ENCODE measurements at places on chromosomes 5 and 9.
A peak's percentile ranks its signal among the peaks of the same experiment; 100 is the strongest.

DNA sequence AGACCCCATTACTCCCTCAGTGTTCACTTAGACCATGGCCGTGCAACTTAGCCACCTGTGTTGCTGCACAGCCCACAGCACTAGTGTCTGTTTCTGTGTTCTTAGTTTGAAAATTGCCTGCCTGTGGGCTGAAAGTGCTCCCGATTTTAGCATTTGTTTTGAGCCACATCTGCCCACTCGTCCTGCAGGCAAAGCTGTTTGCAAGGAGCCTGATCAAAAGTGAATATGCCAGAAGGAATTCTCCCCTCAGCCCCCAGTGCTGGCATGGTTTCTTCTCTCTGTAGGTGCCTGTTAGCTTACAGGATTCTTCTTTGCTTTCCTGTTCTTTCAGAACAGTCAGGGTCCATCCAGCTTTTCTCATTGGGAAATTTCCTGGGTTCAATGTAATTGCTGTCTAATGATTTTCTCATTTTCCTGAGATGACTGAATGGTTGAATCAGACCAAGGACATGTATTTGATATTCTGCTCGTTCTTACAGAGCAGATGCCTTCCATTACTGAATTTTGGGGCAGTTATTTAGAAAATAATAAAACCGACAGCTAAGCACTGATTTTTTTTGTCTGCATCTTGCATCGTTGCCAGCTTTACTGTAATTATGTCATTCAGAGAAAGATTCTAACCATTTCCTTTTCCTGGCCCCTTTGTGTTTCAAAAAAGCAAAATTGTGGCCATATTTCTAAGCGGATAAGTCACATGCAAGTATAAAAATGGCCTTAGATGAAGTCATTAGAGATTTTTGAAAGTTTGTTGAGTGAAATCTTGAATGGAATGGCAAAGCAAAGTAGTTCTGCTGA, 111.1 kb upstream of the CKMT2 start:
- no peak for DNase-seq

GRCh38 chr9:104386425-104387069, 117.5 kb upstream of the OR13F1 start:
- DNase-seq: no peak

GRCh38 chr5:124180299-124180874, 566.1 kb downstream of the ZNF608 start:
- no peak for DNase-seq

DNA sequence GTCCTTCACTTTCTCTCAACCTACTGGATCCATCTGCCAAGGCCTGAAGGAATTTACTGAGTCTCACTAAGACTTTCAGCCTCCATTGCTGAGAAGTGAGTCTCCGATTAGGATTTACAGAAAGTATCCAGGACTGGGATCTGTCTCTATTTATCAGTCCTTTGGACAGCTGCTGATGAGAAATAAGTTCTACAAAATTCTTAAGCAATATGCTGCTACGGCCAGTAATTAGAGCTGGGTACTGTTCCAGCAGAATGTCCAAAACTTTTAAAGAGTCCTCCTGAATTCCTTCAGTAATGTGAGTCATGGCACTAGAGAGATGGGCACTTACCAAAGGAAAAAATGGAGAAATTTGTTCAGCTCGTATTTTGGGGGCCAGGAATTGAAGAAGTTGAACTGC, 5.9 kb downstream of the TEX10 start:
- DNase-seq: no peak

DNA sequence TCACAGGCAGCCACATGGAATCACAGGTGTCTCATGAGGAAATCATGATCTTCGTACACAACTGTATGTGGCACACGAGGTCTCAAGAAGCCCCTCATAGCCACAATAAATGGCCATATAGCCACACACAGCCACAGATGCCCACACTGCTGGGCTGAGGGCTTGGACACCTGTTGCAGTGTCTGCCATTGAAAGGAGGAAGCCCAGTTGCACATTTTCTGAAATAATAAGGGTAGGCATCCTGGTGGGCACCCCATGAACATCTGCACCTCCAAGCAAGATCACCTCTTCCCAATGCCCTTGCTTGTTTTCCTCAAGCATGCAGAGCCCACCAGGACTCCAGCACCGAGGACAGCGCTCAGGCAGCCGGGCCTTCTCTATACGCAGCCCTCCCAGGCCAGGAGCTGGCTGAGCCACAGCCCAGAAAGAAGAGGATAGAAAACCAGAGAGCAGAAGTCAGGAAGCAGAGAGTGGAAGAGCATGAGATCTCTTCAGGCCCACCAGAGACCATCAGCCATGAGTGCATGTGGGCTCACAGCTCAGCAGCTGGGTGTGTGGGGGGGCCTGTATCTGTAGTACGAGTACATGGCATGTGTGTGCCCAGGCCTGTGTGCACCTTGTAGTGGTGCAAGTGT, 1.0 kb upstream of the ACSL6 start:
- DNase-seq: peak; percentile 33

DNA sequence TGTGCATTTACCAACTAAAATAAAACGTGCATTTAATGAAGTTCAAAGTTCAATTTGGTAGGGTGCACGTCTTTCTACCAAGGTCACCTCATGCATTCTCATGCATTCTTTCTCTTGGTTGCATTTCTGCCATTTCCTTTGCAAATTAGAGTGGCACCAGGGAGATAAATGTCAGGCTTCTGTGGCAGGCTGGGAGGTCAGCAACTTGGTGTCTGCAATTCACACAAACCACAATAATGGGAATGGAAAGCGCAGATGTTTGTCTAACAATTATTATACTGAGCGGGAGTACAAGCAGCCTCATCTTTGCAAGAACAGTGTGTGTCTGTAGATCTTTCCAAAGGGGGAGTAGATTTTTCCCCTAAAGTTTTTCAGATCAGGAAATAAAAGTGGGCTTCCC, 411.7 kb downstream of the DMRT2 start:
- no peak for DNase-seq

GRCh38 chr5:75016896-75017295, 35.5 kb downstream of the GCNT4 start:
- no peak for DNase-seq

- no peak for DNase-seq
These were observed 20.2 kb downstream of the FUBP3 start for GRCh38 chr9:130599625-130600024.

- no peak for DNase-seq
These were observed 5.0 kb downstream of the SPRY4 start for GRCh38 chr5:142319560-142320429.

DNA sequence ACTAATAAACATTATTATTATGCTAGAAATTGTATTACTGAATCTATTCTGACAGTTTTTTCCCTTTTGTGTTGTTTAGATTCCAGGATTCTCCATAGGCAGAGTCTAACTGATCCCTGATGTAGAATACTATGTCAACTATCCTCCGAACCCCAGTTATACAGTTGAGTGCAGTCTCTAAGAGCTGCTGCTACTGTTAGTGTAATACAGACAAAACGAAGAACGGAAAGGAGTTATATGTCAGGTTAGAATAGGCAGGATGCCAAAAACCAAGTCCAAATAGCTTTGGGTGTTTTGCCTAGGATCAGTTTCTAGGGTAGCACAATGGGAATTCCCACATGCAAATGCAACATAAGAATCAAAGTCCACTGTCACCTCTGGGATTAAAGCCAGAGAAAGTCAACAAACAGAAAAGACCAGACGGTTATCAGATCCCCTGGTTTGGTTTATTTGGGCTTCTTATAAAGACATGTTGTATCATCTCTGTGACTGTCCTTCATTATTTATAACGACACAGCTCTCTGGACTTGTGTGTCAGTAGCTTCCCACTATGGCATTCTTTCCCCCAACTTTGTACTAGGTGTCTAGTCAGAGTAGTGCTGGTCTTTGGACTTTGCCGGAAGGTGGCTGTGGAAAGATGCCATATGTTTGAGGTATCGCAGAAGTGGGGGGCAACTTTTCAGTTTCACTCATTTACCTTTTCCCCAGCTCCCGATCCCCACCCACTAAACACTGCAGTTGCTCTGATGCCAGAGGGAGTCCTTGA, 14.9 kb upstream of the TMEM38B start:
- no peak for DNase-seq

DNA sequence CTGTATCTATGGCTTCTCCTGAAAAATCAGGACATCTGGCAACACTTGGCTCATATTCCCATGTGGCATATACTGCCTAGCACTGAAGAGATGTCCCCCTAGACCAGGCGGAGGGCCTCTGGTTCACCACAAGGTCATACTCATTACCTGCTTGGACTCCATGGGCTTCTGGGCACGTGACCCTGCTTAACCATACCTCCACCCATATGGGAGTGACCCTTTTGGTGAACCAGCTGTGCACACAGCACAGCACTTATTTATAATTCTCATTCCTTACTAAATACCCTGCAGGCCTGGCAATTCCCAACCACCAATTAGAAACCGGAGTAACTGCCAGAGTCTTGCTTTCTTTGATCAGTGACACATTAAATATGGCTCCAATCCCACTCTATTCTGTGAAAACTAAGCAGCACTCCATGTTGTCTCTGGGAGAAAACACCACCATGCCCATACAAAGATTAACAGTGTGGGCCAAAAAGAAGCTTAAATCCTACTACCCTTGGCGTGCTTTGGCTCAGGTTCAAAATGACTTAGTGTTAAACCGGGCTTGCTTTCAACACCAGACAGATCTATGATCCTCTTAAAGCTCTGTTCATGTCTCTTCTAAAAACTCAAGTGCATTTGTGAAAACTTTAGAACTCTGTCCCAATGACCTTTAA, 57.7 kb downstream of the MTMR12 start:
- DNase-seq: peak; percentile 34

DNA sequence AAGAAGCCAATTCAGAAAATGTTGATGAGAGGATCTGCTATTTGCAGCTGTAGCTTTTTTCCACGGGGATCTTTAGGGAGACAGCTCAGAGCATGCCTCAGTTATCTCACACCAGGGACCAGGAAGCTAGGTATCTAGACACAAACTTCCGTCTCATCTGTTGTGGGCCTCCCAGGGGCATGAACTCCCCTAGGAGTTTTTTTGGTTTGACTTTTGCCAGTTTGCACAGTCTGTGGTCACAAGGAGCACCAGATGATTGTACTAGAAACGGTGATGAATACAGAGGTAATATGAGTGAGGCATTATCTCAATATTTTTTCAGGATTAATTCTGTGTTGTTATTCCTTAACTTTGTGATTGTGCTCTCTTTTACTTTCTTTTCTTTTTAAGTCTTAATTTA, 533.2 kb upstream of the SEMA6A start:
- DNase-seq: no peak

- no peak for DNase-seq
These were observed 236.2 kb upstream of the NREP start for GRCh38 chr5:111993242-111993641.

GRCh38 chr9:93468763-93469456, 15.5 kb upstream of the FAM120AOS start:
- DNase-seq: no peak

GRCh38 chr9:138103849-138104206, 226.2 kb downstream of the CACNA1B start:
- DNase-seq: no peak

Data from body of pancreas (tissue), 4 donors.